ENCODE measurements at places on chromosomes 3 and 15.

- DNase-seq: no peak
These were observed 48.0 kb downstream of the SSUH2 start for GRCh38 chr3:8596321-8597218.

DNA sequence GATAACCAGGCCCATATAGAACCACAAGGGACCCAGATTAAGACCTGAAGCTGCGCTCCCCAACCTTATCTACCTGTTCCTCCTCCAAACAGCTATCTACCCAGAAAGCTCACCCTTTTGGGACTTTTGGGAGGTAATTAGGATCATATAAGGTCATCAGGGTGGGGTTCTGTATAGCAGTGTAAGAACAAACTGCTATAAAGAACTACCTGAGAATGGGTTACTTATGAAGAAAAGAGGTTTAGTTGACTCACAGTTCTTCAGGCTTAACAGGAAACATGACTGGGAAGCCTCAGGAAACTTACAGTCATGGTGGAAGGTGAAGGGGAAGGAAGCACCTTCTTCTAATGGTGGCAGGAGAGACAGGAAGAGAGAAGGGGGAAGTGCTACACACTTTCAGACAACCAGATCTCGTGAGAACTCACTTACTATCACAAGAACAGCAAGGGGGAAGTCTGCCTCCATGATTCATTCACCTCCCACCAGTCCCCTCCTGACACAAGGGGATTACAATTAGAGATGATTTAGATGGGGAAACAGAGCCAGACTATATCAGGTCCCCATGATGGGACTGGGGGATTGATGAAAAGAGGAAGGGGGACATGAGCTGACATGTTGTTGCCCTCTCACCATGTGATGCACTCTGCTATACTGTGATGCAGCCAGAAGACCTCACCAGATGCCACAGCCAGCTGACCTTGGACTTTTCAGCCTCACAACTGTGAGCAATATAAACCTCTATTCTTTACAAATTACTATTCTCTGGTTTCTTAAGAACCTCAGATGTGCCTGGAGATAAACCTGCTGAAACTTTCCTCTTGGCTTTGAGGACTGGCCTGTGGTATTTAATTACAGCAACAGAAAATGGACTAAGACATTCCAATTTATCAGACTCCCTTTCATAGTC, 15.3 kb upstream of the FMN1 start:
- DNase-seq: no peak

- DNase-seq: no peak
These were observed at the start of gene PLCH1 for GRCh38 chr3:155744626-155745324. TSS of gene PLCH1 (minus strand) at chr3:155745071. CDS start at chr3:155704224, 40,847 bp downstream.

GRCh38 chr15:64163659-64164362, 989 bp upstream of the PPIB start:
- DNase-seq: no peak

GRCh38 chr15:63191895-63192618, 2.7 kb downstream of the RAB8B start:
- DNase-seq: no peak

- no peak for DNase-seq
These were observed 60.4 kb downstream of the SMAD3 start for GRCh38 chr15:67125589-67126502.

DNA sequence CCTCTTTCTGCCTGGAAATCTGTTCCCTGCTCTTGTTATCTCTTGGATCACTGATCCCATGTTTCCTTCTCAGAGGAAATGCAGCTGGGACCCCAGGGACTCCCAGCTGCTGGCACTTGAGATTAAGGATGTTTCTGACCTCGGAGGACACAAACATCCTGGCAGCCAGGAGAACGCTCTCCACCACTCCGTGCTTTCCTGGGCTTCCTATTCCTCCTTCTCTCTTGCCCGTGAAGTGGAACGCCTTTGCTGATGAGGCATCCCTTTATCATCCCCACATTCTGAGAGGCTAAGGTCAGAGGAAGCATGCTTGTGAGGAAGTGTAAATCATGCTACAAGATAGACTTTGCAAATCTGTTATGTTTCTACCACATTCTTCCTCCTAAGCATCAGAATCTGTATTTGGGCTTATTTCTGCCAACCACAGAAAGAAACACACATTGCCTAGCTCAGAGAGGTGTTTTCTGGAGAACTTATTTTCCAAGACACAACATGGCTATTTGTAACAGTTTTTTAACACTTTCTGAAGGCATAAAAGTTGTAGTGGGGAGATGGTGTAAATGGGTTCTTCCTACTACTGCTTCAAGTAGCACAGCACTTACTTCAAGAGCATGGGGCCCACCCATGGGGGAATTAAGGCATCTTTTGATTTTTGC, 25.6 kb upstream of the LDHAL6B start:
- no peak for DNase-seq

All from right renal cortex interstitium (tissue), 3 donors.